ENCODE measurements at places on chromosomes 5 and 9.

DNA sequence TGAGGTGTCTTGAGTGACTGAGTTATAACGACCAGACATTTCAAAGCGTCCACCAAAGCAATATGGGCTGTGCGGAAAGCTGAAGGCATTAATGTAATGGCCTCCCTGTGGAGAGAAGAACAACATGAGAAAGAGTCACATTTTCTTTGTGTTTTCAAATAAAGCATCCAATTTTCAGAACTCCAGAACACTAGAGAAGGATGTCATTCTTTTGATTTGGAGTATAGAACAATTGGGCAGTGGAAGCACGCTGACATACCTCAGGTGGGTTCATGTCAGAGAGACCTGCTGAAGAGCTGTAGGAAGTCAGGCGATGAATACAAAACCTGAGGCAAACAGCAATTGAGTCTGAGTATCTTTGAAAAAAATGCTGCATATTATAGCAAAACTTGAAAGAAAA, 556.5 kb downstream of the GABRG2 start:
- DNase-seq: no peak

GRCh38 chr5:111999286-111999685, 242.3 kb upstream of the NREP start:
- no peak for DNase-seq

GRCh38 chr5:161190778-161191177, 338.8 kb upstream of the ATP10B start:
- no peak for DNase-seq

- no peak for DNase-seq
These were observed 7.4 kb downstream of the C5orf46 start for GRCh38 chr5:147898875-147899401.

DNA sequence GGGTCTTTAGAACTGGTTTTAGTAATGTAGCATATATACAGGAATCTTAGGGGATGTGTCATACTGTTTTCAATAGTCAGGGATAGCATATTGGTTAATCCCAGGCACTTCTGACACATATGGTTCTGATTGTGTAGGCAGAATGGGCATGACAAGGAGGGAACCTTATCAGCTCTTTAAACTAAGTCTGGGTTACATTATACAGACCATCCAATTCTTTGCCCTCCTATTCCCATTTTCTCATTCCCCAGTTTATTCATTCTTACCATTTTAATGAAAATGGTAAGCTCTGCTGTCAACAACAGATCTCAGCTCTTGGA, 85.1 kb downstream of the NDUFAF2 start:
- DNase-seq: no peak

DNA sequence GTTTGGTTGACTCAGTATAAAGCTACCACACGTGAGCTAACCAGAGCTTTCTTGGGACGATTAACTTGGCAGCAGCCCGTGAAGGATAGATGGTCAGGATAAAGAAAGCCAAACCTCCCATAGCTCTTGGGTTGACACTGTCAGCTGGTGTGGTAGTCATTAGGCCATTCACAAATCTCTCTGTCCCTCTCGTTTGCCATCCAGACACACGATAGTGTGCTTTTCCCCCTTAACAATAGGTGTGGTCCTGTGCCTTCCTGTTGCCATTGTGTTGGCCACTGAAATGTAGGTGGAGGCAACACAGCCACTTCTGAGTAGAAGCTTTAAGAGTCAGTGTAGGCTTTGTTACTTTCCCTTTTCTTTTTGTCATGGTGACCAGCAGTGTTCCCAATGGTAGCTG, 11.7 kb downstream of the OR13J1 start:
- no peak for DNase-seq

DNA sequence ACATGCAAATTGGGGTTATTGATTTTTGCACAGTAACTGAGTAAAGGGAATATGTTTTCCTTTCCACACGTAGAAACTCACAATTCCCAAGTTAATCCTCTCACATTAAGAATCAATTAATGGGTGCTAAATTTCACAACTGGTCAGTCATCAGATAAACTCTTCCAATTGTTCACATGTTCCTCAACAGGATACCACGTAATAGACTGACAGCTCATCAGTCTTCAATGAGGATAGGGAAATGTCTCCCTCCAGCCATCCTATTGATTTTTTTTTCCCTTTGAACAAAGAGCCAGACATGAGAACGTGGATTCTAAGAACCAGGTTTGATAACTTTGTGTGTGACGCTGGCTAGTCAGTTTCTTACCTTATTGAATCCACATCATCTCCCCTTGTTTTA, 768 bp upstream of the CER1 start:
- DNase-seq: no peak

DNA sequence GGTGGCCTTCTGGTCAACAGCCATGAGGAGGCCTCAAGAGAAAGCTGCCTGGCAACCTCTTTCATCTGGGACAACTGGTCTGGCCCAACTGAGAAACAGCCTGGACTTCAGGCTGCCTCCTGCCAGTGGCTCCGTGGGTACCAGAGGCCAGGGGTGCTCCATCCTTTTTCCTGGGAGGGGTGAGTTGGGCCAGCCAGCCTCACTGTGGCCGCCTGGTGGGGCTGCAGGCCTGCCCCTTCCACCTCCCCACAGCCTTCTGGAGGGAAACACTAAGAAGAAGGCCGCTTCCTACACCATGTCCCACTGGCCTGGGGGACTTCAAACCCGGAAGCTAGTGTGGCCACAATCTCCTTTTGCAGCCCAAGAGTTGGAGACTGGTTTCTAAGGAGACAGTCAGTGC, 13.8 kb upstream of the NKD2 start:
- DNase-seq: no peak

- DNase-seq: no peak
These were observed 666.7 kb downstream of the LRRC70 start for GRCh38 chr5:63245271-63245670.

- DNase-seq: no peak
These were observed 33.8 kb upstream of the FBXL17 start for GRCh38 chr5:108415726-108416125.

GRCh38 chr9:120117081-120117480, 462.9 kb downstream of the CDK5RAP2 start:
- no peak for DNase-seq

DNA sequence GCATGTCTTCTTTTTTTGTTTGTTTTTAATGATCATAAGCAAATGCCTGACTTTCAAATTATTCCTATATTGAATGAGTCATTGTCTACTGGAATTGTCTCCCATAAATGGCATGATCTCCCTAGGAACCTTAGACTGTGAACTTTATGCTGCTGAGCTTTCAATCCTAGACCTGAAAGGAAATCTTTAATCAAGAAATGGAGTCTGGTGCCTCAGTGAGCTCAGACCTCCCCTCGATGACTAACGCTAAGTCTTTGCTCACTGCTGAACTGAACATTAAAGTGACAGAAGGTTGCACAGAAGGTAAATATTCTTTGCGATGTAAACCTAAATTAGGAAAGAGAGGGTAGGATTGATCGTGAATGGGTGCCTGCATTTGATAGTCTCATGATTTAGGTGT, 745.2 kb upstream of the WWC1 start:
- no peak for DNase-seq

DNA sequence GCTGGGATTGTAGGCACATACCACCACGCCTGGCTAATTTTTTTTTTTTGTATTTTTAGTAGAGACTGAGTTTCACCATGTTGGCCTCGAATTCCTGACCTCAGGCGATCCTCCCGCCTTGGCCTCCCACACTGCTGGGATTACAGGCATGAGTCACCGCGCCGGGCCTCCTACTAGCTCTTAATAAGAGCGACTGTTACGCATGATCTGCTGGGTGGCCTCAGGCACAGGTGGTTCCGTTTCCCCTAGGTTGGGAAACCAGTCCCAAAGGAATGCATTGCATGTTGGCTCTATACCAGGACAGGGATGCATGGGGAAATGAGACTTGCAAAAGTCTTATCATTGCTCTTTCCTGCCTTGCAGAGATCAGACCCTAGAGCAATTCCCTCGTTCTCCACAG, 184.7 kb upstream of the PPP1R26 start:
- no peak for DNase-seq

DNA sequence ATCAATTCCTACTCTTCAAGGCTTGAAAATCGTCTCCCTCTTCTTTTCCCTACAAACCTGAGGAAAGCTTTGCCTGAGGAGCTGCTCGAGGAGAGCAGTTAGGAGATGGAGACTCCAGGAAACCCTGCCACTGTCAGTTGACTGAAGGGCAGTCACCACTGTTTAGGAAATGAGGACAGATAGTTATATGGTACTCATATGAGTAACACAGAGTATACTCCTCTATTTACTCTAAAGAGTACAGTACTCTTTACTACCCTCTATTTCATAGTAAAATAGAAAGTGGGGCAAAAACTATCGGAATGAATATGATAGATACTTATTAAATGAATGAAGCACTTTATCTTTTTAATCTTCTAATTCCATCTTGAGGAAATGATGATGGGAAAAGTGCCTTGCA, 115.8 kb downstream of the MAPKAP1 start:
- DNase-seq: no peak

- no peak for DNase-seq
These were observed 27.2 kb upstream of the TNFSF8 start for GRCh38 chr9:114957558-114957957.

DNA sequence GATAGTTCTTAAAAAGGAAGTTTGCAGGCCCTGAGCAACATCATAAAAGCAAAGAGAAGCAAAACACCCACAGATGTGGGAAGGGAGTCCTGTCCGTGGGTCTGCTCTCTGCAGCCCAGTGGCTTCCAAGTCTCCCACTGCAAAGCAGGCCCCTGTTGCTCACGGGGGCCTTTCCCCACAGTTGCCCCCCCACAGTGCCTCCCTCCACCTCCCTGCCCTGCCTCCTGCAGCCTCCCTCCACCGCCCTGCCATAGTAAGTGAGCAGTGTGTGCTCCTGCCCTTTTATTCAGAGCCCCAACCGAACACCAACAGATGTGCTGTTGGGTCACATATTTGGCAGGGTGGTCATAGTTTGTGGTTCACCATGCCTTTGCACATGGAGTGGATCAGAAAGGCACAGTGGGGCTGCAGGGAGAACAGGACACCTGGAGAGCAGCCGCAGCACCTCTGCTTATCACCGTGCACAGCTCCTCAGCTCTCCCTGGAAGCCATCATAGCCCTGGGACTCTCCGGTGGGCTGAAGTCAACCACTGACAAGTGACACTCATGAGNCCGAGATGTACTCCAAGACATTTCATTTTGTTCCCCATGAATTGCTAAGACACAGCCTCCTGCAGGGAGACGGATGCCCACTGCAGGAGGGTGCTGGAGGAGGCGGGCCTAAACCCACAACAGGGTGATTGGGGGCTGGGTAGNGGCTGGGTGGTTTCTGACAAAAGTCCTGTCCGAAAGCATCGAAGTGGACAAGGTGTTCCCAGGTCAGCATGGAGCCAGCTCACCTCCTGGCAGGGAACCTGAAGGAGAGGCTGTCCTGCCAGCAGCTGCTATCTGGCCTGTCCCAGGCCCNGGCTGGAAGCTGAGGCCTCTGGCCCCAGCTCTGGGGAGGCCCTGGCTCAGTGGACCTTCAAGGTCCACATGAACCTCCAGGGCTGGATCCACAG, 278.9 kb downstream of the GADD45G start:
- no peak for DNase-seq

DNA sequence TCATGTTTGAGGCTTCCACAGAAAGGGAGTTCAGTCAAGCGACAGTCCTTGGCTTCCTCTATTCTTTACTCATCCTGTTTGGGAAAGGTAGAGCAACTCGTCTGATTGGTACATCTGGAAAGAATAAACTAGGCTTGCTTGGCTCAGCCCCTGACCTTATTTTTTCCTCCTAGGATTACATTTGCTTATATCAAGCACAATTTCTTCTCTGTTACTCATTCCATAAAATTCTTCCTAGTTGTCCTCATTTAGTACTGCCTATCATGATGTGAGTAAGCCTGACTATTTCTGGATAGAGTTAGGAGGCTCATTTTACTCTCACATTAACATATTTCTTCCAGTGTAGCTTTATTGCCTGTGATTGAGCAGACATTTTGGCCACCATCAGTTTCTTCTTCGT, 10.9 kb upstream of the CARNMT1 start:
- DNase-seq: no peak

- DNase-seq: no peak
These were observed 31.8 kb downstream of the CCNJL start for GRCh38 chr5:160280384-160281095.

DNA sequence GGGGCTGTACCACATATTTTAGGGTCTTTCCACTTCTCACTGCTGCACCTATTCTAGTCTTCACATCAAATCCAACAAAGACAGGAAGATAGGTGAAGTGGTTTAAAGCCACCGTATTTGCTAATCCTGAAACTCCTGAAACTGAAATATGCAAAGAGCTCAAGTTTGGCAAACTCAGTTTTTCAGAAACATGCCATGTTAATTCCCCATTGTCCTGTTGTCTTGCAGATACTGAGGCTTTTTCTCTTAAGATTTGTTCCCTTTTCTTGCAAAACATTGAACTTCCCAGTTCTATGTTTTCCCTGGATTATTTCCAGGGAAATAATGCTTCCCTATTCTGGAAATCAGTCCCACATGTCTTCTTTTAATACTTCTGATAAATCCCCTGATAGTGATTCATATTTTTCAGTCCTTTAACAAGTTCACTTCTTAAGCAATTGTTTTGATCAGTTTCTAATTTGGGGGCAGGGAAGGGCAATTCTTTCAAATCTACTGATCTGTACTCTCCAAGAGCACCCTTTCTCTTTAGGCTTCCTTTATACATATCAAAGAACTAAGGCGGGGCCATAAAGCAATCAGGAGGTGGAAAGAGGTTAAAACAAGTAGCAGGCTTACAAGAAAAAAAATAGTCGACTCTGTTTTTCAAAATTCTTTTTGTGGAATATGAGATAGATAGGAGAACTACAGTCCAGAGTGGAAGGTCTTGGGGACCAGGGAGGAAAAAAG, 648.5 kb downstream of the BNC2 start:
- DNase-seq: no peak

- DNase-seq: no peak
These were observed 1.2 kb upstream of the AJM1 start for GRCh38 chr9:136840877-136841645.

GRCh38 chr9:134483361-134484184, 157.3 kb downstream of the RXRA start:
- DNase-seq: no peak

GRCh38 chr9:28409919-28410318, 836.6 kb upstream of the C9orf72 start:
- no peak for DNase-seq

- DNase-seq: peak; percentile 25
These were observed 307.3 kb downstream of the MLLT3 start for GRCh38 chr9:20314981-20315380.

DNA sequence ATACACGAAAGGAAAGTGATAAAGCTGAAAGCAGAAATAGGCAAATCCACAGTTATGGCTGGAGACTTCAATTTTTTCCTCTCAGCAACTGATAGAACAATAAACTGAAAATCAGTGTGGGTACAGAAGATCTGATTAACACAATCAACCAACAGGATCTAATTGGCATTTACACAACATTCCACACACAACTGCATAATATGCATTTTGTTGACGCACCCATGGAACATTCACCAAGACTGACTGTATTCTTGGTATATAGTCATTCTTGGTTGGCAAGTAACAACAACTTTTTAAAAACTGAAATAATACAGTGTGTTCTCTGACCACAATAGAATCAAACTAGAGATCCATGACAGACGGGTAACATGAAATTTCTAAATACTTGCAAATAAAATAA, 218.7 kb upstream of the S1PR3 start:
- DNase-seq: no peak

GRCh38 chr5:13987843-13988464, 43.5 kb upstream of the DNAH5 start:
- DNase-seq: no peak

- no peak for DNase-seq
These were observed 2.3 kb upstream of the IRX2 start for GRCh38 chr5:2753452-2754420.
